ENCODE measurements at places on chromosomes 1 and 21. TPM values are rescaled to one million over a fixed set of nuclear protein-coding genes. Genes with fewer than 3 reads are reported as not detected.

Gene HAPLN2
- not detected for total RNA-seq

Gene GNL2
- 88.3 TPM for total RNA-seq

Gene CRABP2
- 119 TPM for total RNA-seq

Gene ADAM30
- not detected for total RNA-seq

Gene ETNK2
- 23.1 TPM for total RNA-seq

Gene ZBTB8B
- 3.7 TPM for total RNA-seq

Gene NMNAT2
- total RNA-seq, result 20.9 TPM

GRCh38 chr1:175088525-175088951 lies 20.9 kb downstream of the TNN start:
- H3K27ac ChIP-seq, result no peak overlapping the region
- DNase-seq, result no peak
- H3K27me3 ChIP-seq, result no peaks in the 10 kb centered on the region
- no peaks in the 10 kb centered on the region for H3K4me1 ChIP-seq
- no peak overlapping the region for H3K4me3 ChIP-seq

GRCh38 chr1:19661721-19662228 lies 2.9 kb upstream of the HTR6 start:
- H3K4me3 ChIP-seq, result no peak overlapping the region
- H3K36me3 ChIP-seq, result no peaks in the 10 kb centered on the region
- no peak for DNase-seq
- peaks cover 38% of the 10 kb centered on the region for H3K27me3 ChIP-seq

- H3K27me3 ChIP-seq, result no peaks in the 10 kb centered on the region
- H3K27ac ChIP-seq, result no peak overlapping the region
- DNase-seq, result no peak
- H3K4me3 ChIP-seq, result no peak overlapping the region
- no peaks in the 10 kb centered on the region for H3K36me3 ChIP-seq
These were observed 61.0 kb downstream of the B3GALT5 start for GRCh38 chr21:39673736-39674135.

DNA sequence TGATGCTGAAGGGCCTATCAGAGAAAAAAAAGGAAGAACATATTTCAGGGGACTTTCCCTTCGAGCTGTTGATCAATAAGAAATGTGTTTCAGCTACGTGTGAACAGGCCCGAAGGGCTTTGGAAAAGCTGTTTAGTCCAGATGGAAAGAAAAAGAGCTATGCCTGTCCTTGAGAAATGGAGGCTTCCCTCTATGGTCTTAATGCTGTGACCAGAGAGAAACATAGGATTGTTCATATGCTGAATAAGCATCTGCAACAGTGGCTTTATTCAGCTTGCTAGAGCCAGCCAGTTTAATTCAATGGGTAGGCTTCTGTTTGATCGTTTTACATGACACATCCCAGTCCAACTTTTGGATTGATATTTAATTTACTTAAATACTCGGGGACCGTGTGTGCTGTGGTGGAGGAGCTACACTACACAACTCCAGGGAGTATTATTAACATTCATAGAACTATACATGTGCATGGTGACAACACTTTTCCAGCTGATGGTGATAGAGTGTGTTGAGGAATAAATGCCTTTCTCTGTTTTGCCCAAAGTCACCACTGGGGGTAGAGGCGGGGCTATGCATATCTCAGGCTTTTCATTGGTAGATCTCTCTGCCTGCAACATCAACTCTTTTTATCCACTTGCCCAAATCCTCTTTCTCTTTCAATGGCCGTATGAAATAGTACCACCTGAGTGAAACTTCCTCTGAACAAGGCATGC lies 106.7 kb upstream of the C8B start:
- H3K4me1 ChIP-seq, result peaks cover 7% of the 10 kb centered on the region
- H3K4me3 ChIP-seq, result no peak overlapping the region
- H3K27ac ChIP-seq, result no peak overlapping the region

DNA sequence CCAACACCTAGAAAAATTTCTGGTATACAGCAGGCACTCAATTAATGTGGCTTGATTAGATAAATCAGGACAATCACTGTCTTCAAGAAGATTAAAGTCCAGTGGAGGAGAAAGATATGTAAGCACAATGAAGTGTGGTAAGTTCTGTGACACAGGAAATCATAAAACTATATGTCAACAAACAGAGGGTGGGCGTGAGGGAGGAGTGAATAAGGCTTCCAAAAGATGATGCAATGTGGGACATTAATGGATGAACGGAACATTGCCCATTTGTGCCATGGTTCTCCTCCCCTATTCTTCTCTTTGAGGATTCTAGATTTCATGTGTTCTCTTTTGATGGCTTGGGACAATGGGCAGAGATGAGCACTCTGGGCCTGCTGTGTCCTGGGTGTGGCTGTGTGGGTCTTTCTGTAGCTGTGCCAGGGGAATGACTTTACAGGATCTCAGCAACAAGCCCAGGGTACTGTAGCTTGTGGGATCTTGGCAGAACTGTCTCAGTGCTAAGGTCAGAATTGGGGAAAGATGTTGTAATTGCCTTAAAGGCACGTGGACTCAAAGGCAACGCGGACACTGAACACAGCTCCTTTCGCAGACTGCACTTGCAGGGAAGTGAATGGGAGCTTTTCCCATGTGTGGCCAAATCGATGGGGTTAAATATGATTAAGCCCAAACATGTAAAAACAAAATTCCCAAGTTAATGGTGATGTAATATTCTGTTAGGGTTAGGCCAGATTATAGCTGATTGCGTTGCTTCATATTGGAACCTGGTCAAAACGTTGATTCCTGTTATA lies 366.9 kb downstream of the TGFB2 start:
- no peaks in the 10 kb centered on the region for H3K36me3 ChIP-seq
- no peaks in the 10 kb centered on the region for H3K27me3 ChIP-seq
- H3K27ac ChIP-seq, result no peak overlapping the region
- H3K4me1 ChIP-seq, result no peaks in the 10 kb centered on the region
- DNase-seq, result no peak

GRCh38 chr1:242691610-242691945 lies 167.1 kb upstream of the PLD5 start:
- H3K27ac ChIP-seq, result no peak overlapping the region
- no peaks in the 10 kb centered on the region for H3K36me3 ChIP-seq
- no peaks in the 10 kb centered on the region for H3K27me3 ChIP-seq
- no peak overlapping the region for H3K4me3 ChIP-seq
- no peaks in the 10 kb centered on the region for H3K4me1 ChIP-seq
- no peak for DNase-seq

DNA sequence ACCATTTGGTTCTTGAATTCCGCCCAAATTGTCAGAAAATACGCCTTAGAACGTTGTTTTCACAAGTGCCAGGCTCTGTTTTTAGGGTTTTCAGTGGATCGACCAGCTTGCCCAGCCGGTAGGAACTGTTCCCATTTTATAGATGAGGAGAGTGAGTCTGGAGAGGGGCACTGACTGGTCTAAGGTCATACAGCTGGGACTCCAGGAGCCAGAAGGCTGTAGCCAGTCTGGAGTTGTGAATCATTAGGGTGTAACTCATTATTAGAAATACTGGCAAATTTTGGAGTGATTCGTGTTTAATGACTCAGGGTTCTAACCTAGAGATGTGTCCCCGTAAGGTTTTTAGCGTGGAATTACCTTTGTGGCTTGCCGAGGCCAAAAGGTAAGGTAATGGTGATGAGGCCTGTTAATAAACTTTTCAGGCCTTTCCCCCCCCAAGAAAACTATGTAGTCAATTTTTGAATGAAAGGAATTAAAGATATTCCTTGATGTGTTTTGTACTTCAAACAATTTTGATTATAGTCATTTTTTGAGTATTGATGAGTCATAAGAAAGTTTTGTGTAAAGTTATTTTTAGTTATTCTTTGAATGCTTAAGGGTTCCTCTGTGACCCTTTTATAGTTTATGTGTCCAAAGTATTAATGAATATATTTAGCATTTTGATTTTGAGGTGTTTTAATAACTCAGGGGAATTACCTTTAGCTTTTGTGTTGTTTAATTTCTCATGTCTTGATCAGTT lies 2.1 kb downstream of the DYRK1A start:
- peaks cover 6% of the 10 kb centered on the region for H3K4me1 ChIP-seq
- H3K36me3 ChIP-seq, result no peaks in the 10 kb centered on the region
- peak overlapping the region; percentile 62 for H3K27ac ChIP-seq
- H3K27me3 ChIP-seq, result no peaks in the 10 kb centered on the region

DNA sequence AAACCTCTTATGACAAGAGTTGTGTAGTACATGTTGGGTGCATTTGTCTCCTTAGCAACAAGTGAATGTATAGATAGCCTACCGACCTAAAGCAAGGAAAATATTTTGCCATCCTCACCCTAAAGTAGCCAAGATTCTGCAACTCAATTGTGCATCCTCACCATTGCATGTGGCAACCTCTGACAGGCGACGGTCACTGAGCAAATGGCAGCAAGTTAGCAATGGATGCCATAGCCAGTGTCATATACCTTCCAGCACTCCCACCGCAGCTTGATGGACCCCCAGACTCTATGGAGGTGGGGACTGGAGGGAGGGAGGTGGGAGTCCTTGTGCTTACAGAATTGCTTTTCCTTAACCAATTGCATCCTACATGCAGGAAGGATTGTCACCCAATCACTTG lies 17.0 kb downstream of the PROX1 start:
- DNase-seq, result no peak
- H3K27ac ChIP-seq, result no peak overlapping the region
- H3K4me3 ChIP-seq, result no peak overlapping the region
- H3K36me3 ChIP-seq, result no peaks in the 10 kb centered on the region

GRCh38 chr1:157269656-157270375 lies 131.6 kb upstream of the ETV3 start:
- H3K4me3 ChIP-seq, result no peak overlapping the region
- no peaks in the 10 kb centered on the region for H3K36me3 ChIP-seq
- no peak for DNase-seq
- H3K4me1 ChIP-seq, result peaks cover 6% of the 10 kb centered on the region
- no peak overlapping the region for H3K27ac ChIP-seq

GRCh38 chr1:109917768-109918606 lies 7.3 kb downstream of the CSF1 start:
- no peak for DNase-seq
- H3K27me3 ChIP-seq, result no peaks in the 10 kb centered on the region
- no peaks in the 10 kb centered on the region for H3K4me1 ChIP-seq
- no peak overlapping the region for H3K4me3 ChIP-seq
- no peaks in the 10 kb centered on the region for H3K36me3 ChIP-seq

- no peak for DNase-seq
- H3K4me3 ChIP-seq, result peak overlapping the region; percentile 82
- H3K4me1 ChIP-seq, result no peaks in the 10 kb centered on the region
- H3K27ac ChIP-seq, result peak overlapping the region; percentile 94
These were observed 1.5 kb upstream of the SYDE2 start for GRCh38 chr1:85202092-85202863.

DNA sequence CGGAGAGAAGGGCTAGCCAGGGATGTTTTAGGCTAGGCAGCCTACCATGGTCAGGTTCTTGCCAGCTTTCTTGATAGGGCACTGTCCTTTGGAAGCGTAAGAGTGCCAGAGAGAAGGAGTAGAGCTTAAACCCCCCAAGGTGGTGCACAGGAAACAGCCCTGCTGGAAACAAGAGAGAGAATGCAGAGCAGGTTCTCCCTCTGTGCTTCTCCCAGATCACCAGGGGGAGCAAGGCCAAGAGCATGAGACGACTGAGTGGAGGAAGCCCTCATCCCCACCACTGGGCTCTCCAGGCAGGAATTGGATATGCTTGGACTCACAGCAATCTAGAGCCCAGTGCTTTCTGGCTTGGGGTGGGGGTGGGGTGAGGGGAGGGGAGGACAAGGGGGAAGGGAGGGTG lies 49.8 kb downstream of the ATP2B4 start:
- no peaks in the 10 kb centered on the region for H3K36me3 ChIP-seq
- no peak for DNase-seq
- H3K4me1 ChIP-seq, result peaks cover 12% of the 10 kb centered on the region
- H3K27ac ChIP-seq, result no peak overlapping the region

GRCh38 chr21:31470896-31471694 lies 127.0 kb upstream of the TIAM1 start:
- DNase-seq, result no peak
- H3K4me3 ChIP-seq, result no peak overlapping the region
- H3K27me3 ChIP-seq, result no peaks in the 10 kb centered on the region
- no peaks in the 10 kb centered on the region for H3K36me3 ChIP-seq
- H3K4me1 ChIP-seq, result no peaks in the 10 kb centered on the region

- no peak for DNase-seq
- H3K27ac ChIP-seq, result no peak overlapping the region
- no peak overlapping the region for H3K4me3 ChIP-seq
- peaks cover 4% of the 10 kb centered on the region for H3K4me1 ChIP-seq
These were observed 5.9 kb upstream of the CDC20 start for GRCh38 chr1:43352881-43353280.

- no peaks in the 10 kb centered on the region for H3K36me3 ChIP-seq
- DNase-seq, result no peak
- no peaks in the 10 kb centered on the region for H3K27me3 ChIP-seq
- no peak overlapping the region for H3K27ac ChIP-seq
- no peak overlapping the region for H3K4me3 ChIP-seq
These were observed 21.2 kb downstream of the PEX14 start for GRCh38 chr1:10495952-10496351.

- no peaks in the 10 kb centered on the region for H3K36me3 ChIP-seq
- DNase-seq, result no peak
- no peaks in the 10 kb centered on the region for H3K27me3 ChIP-seq
- H3K4me3 ChIP-seq, result no peak overlapping the region
These were observed 249.4 kb downstream of the DYRK1A start for GRCh38 chr21:37615962-37616361.

- no peaks in the 10 kb centered on the region for H3K27me3 ChIP-seq
- no peak overlapping the region for H3K4me3 ChIP-seq
- no peak overlapping the region for H3K27ac ChIP-seq
- no peak for DNase-seq
- peaks cover 75% of the 10 kb centered on the region for H3K36me3 ChIP-seq
These were observed 41.1 kb downstream of the SLC45A1 start for GRCh38 chr1:8358897-8359616.

DNA sequence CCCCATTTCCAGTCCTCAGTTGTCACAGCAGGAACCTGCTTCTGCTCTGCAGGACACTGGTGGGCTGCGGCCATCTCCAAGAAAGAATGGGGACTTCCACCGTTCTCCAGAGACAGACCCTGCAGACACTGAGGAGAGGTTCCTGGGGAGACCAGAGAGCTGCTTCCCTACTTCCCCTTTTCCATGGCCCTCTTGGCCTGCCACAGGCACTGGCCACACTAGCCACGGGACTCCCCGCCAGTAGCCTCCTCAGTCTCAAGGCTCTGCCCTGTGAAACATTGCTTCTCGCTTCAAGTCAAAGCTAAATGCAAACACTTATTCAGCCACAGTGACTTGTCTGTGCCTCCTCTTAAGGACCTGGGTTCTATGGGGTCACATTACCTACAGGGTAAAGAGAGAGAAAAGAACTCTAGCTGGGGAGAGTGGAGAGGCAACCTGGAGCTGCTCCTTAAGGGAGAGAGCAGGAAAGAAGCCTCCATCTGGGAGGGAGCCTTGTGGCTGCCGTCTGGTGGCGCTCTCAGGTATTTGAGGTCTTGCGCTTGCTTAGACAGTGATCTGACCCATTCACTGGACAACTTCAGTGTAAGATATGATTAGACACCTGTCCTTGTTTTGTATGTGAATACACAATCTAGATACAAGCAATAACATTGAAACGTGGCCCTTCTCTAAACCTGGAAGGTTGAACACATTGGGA lies 5.4 kb upstream of the SLAMF8 start:
- H3K27ac ChIP-seq, result no peak overlapping the region
- H3K4me3 ChIP-seq, result no peak overlapping the region
- H3K27me3 ChIP-seq, result no peaks in the 10 kb centered on the region
- DNase-seq, result no peak
- H3K36me3 ChIP-seq, result no peaks in the 10 kb centered on the region
